Activated CD8-positive, alpha-beta memory T cell treated with anti-CD3 and anti-CD28 coated beads, Interleukin-2, amount 10 ng/mL, durations not matched to agents 7 days and 5 days (primary cell): ENCODE measurements at places on chromosomes 3 and 15. TPM values are rescaled to one million over a fixed set of nuclear protein-coding genes. Genes with fewer than 3 reads are reported as not detected.

BUB1B gene
- 89.5 TPM for total RNA-seq

- DNase-seq: no peak
Observed at GRCh38 chr3:181917027-181917426, 205.3 kb downstream of the SOX2 start.

GRCh38 chr15:68653031-68653635 lies 74.3 kb downstream of the CORO2B start:
- DNase-seq: no peak

- no peak for DNase-seq
Observed at GRCh38 chr3:124813541-124813940, 73.6 kb downstream of the ITGB5 start.

DNA sequence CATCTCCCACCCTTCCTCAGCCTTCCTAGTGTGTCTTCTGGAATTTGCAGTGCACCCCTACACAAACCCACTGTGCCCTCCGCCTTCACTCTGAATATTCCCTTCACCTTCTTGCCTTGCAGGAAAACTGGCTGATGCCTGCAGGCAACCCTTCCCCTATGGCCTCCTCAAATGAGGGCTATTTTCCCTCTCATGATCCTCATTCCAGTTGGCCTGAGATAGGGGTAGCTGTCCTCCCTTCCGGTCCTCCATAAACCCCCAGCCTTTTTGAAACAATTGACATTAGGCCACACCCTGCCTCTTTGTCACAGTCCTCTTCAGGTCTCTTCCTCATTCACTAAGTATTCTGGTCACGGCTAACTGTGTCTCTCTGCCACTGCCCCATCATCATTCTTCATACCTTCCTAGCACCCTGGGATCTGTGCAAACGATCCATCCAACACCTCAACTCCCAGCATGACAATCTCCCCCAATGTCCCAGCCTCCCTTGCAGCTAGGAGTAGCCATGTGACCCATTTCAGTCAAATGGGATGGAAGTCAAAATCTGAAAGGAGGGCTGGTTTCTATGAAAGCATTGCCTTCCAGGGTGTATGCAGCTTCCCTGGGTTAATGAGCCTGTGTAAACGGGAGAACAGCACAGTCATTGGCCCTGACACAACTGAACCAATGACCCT lies 8.5 kb upstream of the TICRR start:
- no peak for DNase-seq

- DNase-seq: no peak
Observed at GRCh38 chr15:96346409-96346970, 16.0 kb downstream of the NR2F2 start.

DNA sequence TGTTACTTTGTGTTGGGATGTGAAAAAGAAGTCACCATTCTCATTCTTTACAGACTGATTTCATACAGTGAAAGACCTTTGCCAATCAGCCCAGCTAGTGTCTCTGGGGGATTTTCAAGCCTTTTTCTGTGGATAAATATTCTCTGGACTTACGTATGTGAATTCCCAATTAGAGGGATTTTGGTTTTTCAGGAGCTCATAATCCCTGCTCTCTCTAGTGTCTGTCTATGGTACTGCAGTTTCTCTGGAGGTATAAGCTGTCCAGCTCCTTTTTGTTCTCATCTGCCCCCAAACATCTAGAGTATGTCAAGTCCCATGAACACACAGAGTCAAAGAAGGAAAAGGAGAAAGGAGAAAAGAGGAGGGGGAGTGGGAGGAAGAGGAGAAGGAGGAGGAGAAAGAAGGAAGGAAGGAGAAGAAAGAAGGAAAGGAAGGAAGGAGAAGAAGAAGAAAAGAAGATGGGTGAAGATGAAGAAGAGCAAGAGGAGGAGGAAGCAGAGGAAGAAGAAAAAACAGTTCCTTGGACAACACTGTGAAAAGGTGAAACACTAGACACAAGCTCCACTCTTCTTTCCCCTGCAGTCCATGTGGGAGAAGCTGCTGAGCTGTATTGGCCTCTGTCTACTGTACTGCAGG lies 218.6 kb downstream of the GREM1 start:
- no peak for DNase-seq
